ENCODE measurements at places on chromosomes 2 and 18.

DNA sequence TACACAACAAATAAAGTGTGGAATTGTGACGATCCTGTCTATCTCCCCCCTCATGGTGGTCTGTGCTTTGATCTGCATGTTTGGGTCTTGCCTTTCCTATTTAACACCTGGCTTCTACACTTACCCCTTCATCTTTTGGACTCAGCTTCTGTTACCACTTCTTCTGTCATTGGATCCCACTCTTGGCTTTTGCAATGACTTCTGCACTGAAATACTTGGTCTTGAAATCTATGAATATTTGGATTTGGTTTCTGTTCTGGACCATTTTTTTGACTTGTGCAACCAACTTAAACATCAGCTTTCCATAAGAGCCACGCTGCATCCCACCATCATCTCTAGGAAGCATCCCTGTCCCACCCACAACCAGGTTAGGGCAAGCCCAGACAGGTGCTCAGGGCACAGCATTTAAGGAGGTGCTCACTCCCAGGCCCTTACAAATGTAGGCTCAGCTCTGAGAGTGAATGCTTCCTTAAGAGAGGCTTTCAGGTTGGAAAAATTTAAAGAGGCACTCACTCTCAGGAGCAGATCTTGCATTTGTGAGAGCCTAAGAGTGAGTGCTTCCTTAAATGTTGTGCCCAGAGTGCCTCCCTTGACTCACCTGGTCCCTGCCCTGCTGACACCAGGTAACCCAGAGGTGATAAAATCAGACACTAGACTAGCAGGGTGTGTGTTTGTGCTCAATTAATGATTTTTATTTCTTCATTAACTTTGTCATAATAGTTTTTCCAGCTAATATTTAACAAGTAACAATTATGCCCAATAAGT lies 124.5 kb upstream of the SH3BP4 start:
- no peak for DNase-seq

DNA sequence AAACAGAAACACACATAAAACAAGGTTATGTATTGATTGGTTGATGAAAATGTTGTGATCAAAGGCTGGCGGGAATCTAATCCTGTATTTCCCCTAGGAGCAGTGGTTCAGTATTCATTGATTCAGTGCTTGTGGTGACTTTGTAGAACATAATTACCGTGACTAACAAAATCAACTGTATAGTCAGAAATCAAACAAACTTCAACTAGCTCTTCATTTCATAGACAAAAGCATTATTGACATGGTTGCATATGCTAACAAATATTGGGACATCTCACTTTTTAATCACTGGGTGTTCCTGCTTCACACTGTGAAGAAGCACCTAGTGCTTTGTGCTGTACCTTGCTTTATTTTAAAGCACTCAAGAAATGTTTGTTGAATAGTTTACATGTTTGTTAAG lies 41.4 kb downstream of the USP14 start:
- no peak for DNase-seq

- DNase-seq: no peak
Observed at GRCh38 chr2:106851087-106851874, 34.7 kb downstream of the ST6GAL2 start.

DNA sequence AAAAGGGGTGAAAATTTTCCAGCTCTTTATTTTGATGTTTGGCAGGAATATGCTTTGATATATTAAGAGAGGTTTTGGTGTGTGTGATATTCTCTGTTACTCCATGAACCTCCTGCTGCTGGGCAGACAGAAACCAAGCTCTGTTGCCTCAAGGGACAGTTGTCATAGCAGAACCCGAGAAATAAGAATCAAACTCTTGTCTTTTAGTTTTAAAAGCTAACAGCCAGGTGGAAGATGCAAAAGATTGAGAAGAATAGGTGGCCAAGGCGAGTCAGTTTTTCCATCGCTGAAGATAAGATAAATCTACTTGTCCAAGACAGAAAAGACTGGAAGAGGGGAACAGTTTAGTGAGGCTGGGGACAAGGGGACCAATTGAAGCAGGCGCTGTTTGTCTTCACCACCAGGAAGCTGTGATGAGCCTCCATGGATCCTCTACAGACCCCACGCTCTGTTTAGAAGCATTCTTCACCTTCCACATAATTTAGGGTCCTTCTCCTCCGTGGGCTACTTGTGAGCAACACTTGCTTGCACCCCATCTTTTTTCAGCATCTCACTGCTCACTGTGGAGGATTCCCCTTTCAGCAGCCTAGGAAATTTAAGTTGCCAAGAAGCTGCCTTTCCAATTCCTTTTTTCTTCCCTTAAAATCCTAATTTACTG lies 23.9 kb downstream of the PMAIP1 start:
- DNase-seq: no peak

DNA sequence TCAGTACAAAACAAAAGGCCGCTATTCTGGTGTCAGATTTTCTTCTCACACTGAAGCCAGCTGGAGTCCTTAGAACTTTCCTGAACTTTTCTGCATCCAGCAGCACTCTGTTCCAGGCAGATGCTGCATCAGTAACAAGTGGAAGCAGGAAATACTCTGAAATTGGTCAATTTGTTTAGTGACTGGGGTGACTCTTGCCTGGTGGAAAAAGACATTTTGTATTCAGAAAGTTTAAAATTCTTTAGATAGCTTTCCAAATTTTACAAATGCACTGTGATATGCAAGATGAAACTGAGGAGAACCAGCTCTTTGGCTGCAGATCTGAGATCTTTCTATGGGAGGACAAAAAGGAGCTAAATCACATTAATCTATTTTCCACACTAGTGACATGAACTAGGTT lies 385.7 kb downstream of the NRXN1 start:
- no peak for DNase-seq

DNA sequence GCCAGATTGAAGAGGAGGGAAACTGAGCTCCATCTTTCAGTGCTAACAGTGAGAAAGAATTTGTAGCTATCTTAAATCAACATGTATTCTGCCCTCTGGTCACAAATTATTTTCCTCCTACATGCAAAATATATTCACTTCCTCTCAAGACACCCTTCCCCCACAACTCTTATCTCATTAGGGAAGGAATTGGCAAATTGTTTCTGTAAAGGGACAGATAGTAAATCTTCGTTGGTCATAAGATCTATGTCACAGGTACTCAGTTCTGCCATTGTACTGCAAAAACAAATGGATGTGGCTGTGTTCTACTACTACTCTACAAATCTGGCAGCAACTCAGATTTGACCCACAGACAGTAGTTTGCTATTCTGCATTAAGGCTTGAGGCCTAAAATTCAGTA lies 53.0 kb upstream of the CYP20A1 start:
- no peak for DNase-seq

Measured in activated CD8-positive, alpha-beta T cell treated with anti-CD3 and anti-CD28 coated beads, Interleukin-2, amount 10 ng/mL, durations not matched to agents 7 days and 5 days (primary cell).